ENCODE measurements at places on chromosomes 5 and 9.

- DNase-seq = no peak
Measured at GRCh38 chr5:54832045-54832444, 153.3 kb downstream of the ESM1 start.

- DNase-seq = no peak
Measured at GRCh38 chr9:126827227-126827626, 22.4 kb downstream of the ZBTB43 start.

GRCh38 chr9:38372762-38373619 is 19.5 kb upstream of the ALDH1B1 start:
- no peak for DNase-seq

GRCh38 chr5:71783891-71784290 is 64.8 kb downstream of the CARTPT start:
- no peak for DNase-seq

DNA sequence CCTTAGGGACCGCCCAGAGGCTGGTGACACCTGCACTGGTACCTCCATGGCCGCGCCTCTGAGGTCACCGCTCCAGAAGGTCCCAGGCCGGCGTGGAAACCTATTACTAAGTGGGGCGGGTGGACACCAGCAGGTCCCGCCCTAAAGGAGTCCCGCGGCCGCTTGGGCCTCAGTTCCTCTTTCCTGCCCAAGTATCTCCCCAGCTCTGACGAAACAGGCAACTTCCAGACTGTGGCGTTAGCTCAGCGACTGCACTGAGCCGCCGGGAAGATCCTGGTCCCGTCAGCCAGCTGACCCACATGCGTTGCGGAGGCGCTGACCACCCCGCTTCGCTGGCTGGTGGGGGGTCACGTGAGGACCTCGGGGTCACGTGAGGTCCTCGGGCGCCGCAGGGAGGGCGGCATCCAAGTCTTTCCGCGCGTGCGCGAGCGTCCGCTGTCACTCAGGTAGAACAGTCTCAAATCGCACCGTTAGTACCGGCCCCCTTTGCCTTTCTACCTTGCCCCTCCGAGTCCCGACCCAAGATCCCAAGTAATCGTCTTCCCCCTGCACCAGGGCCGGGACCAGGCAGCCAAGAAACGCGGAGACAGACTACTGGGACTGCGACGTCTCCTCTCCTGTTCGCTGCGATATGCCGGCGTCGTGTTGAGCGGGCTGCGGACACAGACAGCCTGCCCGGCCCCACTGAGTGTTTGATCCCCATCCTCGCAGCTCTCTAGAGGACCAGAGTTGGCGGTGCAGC is 53.7 kb upstream of the KDM4C start:
- DNase-seq = peak; percentile 97

DNA sequence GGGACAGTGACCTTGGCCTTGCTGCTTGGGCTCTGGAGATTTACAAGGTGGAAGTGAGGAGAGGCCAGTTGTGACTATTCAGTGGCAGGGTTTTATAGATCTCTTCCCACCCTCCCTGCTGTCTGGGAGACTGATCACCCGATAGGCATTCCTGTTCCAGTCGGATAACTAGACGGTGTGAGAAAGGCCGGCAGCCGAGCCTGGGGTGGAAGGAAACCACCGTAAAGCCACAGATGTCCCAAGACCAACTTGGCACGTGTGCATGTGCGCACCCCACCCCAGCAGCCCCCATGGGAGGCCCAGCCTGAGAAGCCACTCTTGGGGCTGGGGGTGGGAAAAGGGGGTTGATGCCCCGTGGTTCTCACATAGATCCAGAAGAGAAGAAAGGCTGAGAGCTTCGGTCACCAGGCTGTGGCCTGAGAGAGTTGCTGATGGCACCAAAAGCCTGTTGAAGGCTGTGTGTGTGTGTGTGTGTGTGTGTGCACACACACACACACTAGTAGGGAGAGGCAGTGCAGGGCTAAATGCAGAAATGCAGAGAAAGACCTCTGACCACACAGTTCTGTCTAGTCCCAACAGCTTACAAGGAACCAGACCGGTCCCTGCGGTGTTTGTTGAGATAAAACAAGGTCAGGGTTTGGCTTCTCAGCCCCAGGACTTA is 225.8 kb downstream of the FANCC start:
- DNase-seq = no peak

GRCh38 chr5:94992325-94992724 is 292.6 kb downstream of the MCTP1 start:
- no peak for DNase-seq

- no peak for DNase-seq
Measured at GRCh38 chr5:112628214-112628980, 109.3 kb upstream of the APC start.

- DNase-seq = no peak
Measured at GRCh38 chr5:78760366-78760765, 111.8 kb upstream of the LHFPL2 start.

GRCh38 chr5:128252196-128252595 is 168.6 kb downstream of the SLC12A2 start:
- no peak for DNase-seq

DNA sequence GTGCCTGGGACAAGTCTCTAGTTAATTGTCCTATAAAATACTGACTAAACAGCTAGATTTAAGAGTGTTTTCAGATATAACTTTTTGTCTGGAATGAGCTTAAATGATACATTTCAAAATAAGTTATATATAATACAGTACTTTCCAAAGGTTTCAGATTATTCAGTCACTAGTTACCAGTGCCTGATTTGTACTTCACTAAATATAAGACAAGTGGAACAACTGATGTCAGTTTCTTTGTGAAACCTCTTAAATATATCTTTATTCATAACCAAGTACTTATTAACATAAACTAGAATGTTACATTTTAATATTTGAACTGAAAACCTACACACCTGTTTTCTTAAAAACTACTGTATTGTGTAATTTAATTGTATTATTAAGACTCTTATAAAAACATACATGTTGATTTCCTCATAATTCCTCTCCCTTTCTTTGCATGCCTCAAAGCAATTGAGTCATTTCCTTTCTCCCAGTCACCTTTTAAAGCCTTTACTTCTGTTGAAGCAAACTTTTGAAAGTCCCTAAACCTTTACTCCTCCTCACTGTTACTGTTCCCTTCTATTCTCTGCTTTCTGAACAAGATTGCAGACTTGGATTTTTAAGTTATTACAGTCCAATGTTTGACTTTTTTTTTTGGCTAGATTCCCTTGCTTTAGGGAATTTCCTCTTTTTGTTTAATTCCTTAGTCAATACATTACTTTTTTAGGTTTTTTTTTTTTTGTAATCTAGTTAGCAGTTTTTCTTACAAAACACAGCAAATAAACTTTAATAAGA is 8.7 kb upstream of the SEMA6A start:
- no peak for DNase-seq

DNA sequence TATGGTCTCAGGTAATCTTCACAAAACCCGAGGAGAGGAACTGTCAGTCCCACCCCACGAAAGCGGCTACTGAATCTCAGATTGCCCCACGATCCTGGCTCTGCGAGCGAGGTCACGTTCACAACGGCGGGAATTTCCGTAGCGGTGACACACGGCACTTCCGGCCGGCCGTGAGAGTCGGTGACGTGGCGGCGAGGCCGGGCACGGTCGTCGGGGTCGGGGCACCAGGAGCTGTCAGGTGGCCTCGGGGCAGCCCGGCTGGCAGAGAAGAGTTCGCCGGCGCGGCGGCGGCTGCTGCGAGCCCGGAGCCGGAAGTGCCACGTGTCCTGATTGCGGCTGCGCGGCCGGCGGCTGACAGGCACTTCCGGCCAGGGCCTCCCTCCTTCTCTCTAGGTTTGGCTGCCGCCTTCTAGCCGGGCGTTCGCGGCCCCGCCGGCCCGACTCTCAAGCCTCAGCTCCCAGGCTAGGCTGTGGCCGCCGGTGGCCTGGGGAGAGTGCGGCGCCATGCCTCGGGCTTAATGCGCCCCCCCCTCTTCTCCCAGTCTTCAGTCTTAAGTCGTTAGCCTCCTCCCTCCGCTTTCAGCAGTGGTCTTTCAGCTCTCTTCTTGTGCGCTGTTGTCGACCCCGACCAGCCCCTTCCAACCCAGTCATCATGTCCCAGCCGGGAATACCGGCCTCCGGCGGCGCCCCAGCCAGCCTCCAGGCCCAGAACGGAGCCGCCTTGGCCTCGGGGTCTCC is at the start of gene SEC24A:
Gene SEC24A (plus strand): TSS at position 361 of the 738 bp plus-strand sequence. CDS start 292 bp downstream, at position 653.
- DNase-seq = peak; percentile 97

DNA sequence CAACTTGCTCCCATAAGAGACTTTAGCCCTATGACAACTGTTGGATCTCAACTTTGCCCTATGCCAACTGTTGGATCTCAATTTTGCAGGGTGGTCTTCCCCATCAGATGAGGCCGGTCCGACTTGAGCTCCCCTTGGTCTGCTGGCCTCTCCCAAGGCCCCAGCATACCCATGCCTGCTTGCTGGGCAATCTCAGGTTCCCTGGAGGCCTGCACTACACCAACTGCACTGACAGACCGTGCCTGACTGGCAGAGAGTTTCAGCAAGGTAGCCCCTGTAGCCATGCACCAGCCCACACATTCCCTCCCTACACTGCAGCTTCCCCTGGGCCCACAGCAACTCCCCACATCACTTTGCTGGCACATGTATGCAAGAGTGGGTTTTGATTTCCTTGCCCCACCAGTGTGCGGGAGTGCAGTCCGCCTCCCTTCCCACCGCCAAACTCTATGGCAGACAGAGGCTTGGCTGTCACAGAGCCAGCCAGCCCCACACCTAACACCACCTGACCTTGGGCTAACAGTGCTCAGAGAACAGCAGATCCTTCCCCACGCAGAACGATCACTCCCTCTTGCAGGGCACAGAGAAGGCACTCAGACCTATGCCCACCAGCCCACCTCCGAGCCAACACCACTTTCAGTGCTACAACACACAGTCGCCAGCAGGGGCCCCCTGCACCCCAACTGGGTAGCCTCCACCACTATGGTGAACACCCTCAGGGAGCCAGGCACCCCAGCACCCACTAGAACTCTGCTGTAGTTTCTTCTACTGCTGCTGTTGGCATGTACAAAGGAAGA is 279.9 kb upstream of the COX7C start:
- no peak for DNase-seq

GRCh38 chr9:107888773-107889227 is 399.2 kb upstream of the KLF4 start:
- DNase-seq = no peak

DNA sequence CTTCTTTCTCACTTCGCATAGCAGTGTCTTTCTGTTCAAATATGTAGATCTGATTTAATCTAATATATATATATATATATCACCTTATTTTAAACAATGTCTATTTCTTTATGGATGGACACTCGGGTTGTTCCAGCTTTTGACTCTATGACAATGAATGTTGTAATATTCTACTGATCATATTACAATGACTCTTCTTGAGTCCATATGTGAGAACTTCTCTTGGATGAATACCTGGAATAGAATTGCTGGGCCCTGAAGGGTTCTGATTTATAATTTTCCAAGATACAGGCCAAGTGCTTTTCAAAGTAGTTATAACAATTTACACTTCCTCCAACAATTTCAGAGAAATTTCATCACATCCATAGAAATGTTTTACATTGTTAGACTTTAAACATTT is 28.8 kb downstream of the NTRK2 start:
- no peak for DNase-seq

DNA sequence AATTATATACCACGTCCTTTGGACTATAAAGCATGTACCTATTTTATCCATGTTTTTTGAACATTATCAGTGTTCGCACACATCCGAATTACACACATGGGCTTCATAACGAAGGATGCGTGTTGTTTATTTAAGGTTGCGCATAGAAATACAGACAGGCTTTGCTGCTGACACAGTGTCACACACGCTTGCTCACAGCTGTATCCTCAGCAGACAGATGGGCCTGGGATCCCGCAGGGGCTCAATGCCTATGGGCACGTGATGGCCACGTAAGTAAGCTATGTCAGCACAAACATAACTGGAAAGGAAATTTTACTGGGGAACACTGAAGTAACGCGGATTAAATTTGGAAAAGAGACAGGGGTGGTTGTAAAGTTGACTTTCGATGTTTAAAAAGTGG is 76.6 kb downstream of the OTULIN start:
- DNase-seq = no peak

GRCh38 chr5:111580956-111581355 is 68.6 kb upstream of the STARD4 start:
- no peak for DNase-seq

DNA sequence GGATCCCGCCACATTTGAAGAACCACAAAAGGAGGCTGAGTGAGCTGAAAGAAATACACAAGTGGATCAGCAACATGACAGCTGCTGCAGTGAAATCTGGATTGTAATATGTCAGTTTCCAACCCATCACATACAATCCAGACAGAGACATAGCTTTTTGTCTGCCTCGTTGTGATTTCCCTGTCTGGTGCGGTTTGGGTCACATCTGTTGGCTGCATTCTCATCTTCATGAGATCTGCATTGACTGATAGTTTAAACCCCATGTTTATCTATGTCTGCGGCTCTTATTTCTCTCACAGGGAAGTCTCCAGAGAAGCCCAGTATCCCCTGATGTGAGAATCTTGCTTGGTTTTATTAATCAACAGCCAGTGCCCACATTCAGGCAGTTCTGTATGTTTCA is 403.1 kb upstream of the ZNF608 start:
- no peak for DNase-seq

DNA sequence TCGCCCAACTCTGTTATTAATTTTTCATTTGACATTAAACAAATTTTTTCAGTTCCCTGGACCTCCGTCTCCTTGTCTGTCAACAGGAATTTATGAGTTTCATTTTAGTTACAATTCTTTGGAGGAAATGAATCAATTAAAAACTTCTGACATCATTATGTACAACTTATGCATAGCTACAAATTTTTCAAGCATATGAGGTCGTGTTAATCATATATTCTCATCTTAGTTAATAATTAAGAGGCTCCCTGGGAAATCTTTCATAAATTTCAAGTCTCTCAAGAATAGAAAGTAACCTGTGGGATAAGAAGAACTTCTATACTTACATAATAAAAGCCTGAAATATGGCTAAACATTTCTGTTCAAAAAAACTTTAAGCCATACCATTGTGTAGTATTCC is 3.4 kb downstream of the UGT3A1 start:
- no peak for DNase-seq

DNA sequence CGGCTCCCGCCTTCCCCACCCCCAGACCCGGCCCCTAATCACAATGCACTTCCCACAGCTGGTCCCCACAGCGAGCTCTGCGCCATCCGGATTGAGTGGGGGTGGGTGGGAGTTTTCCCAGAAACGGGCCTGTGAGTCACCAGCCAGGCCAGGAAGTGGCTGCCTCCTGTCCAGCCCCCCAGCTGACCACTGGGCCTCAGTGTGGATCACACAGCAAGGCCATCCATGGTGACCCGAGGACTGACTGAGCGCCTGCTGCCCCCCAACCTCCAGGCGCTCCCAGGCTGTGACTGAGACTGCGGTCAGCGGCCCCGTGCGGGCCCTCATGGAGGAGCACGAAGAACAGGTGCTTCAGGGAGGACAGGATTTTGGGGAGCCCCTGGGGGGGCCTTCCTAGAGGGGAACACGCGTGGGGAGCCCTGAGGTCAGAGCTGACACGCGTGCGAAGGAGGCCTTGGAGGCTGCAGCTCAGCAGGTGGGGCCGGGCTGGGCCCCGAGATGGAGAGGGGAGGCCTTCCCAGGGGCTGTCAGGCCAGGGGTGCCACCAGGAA is 48.3 kb upstream of the EGFL7 start:
- no peak for DNase-seq

DNA sequence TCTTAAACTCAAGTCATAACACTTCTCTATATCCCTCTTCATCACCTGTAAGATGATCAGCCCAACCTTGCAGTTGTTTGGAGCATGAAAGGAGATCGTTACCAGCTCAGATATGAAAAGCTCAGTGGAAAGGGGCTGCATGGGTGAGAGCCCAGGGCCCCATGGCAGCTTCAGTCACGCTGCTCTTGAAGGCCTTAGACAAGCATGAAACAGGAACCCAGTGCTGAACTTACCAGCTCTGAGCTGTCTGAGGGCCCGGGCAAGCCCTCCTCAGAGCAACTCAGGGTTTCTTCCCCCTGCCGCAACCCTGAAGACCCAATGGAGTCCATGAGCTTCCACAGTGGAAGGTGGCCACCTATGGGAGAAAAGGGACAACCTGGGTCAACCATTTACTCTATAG is 3.3 kb downstream of the HK3 start:
- no peak for DNase-seq

All from posterior cingulate gyrus (tissue), 11 donors.